Right hindlimb (tissue), 1 donor: ENCODE measurements at places on chromosomes 12 and 14.
A peak's percentile ranks its signal among the peaks of the same experiment; 100 is the strongest.

GRCh38 chr12:106030210-106031071 is 108.3 kb downstream of the NUAK1 start:
- no peak for DNase-seq

GRCh38 chr12:125218952-125219351 is 153.7 kb downstream of the AACS start:
- no peak for DNase-seq

- DNase-seq: peak; percentile 5
Observed at GRCh38 chr12:131119936-131120335, 166.2 kb downstream of the ADGRD1 start.

DNA sequence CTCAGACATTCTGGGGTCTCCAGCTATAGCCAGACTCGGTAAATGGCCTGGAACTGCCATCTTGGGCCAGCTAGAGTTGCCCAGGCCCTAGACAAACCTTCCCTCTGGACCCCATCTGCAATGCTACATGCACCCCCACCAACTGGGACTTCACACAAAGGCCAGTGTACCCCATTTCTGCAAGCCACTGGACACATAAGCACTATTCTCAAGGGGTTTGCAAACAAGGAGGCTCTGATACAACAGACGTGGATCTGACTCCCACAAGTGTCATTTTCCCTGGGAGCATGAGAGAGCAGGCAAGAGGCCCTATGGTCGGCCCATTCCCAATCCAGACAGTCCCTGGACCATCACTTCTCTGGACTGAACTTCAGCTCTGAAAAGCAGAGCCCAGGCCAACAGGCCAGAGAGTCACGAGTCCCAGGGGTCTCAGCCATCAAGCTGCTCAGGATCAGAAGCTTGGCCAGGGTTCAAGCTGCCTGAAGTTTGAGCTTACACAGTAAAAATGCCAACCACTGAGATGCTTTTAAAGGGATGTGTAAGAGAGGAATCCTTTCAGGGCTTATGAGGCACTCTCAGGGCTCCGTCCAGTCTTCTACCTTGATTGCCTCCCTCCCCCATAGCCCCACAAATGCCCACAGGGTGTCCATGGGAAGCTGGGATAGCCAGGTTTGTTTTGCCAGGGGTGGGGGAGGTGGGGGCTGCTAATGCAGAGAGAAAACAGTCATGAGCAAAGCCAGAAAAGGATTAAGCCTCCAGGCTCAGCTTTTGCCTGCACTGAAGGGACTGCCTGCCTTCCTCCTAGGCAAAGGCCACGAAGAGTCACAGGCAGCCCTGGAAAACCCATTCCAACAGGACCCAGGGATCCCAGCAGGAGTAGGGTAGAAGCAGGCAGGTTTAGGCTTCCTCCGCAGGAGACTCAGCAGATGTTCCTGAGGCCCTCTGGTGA is 31.7 kb upstream of the PNMA1 start:
- DNase-seq: peak; percentile 19

DNA sequence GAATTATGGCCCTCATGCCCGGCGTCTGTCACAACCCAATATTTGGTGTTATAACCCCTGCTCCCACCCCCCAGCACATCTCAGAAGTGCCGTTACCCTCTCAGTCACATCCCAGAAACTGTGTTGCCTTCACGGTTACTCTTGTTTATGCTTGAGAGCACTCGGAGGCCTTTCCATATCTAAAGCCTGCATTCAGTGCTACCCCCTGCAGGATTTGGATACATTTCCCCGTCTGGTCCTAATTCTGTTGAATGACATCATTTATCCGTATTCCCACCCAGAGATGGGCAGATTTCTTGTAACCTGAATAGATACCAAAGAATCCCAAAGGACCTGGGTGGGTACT is 19.1 kb upstream of the FOS start:
- no peak for DNase-seq

DNA sequence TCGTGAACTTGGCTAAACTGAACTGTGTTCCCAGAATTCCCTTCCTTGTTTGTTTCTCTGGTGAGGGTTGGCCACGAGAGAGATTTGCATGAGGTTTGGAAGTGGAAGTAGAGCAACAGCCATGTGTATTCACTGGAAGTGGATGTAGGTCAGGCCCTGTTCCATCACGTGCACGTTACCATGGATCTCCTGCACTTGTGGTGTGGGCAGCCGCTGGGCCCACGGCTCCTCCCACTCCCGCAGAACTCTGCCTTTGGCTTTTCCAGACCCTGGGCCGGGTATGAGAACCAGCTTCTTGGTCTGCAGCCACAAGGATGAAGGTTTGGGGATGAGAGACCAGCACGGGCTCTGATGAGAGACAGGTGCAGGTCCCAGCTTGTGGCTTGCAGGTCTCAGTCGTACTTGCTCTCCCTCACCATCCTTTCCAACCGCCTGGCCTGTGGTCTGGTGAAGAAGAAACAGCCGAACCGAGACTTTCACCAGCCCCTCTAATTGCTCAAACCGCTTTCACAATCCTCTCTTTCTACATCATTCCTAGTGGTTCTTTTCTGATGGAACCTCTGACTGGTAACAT is 94.9 kb downstream of the DUSP16 start:
- DNase-seq: peak; percentile 50

GRCh38 chr12:79360936-79361335 is 329.8 kb downstream of the PAWR start:
- DNase-seq: no peak

GRCh38 chr12:104462931-104463339 is 6.2 kb downstream of the CHST11 start:
- DNase-seq: no peak

DNA sequence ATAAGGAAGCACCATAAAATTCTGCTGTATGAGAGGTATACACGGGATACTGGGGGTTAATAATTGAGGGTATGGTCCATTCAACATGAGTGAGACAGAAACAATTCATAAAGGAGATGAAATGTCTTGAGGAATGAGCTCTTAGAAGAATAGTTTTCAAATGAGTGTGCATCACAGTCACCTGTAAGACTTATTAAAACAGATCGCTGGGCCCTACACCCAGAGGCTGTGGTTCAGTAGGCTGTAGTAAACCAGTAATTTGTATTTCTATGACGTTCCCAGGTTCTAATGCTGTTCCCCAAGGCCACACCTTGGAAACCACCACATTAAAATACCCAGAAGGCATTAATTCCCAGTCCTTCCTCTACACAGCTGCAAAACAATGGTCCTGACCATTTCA is 49.6 kb downstream of the CAND1 start:
- DNase-seq: no peak

- no peak for DNase-seq
Observed at GRCh38 chr12:78929075-78929418, 64.5 kb downstream of the SYT1 start.

GRCh38 chr14:100873096-100873482 is 30.4 kb downstream of the RTL1 start:
- no peak for DNase-seq

- DNase-seq: no peak
Observed at GRCh38 chr14:22375321-22375930, 213.6 kb downstream of the DAD1 start.

- no peak for DNase-seq
Observed at GRCh38 chr12:12788131-12788530, 2.7 kb downstream of the APOLD1 start.

DNA sequence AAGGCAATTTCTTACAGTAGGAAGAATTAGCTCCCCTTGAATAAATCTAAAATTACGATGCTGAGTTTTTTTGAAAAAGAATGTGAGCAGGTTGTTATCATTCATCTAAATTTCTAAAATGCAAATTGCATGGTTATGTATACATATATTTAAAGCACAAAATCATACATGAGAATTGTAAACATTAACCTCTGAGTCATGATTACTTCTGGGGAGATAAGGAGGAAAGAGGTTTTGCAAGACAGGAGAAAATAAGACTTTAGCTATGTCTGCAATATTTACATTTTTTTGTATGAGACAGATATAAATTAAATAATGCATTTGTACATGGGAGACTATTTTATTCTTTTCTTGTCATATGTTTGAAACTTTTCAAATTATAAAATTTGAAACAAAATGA is 72.2 kb downstream of the TSPAN8 start:
- DNase-seq: no peak

DNA sequence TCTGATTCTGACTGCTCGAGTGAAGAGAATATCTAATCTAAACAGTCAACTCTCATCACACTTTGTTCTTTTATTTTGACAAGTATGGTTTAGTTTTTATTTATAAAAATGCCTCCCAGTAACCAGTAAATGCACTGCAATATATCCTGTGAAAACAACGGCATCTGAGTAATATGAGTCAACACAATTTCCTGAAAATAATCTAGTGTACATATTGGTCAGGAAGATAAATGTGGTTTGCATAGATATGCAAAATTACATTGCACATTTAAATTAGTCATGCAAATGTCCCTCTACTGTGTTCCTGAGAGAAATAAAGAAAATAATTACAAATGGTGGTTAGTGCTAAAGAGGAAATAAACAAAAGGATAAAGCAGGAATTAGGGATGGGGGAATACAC is 1190.7 kb upstream of the SEL1L start:
- no peak for DNase-seq

GRCh38 chr12:131723532-131723931 is 12.6 kb downstream of the SFSWAP start:
- no peak for DNase-seq

- DNase-seq: no peak
Observed at GRCh38 chr12:107134558-107134957, 41.2 kb upstream of the CRY1 start.

- DNase-seq: no peak
Observed at GRCh38 chr14:87255058-87255457, 737.9 kb downstream of the GALC start.

DNA sequence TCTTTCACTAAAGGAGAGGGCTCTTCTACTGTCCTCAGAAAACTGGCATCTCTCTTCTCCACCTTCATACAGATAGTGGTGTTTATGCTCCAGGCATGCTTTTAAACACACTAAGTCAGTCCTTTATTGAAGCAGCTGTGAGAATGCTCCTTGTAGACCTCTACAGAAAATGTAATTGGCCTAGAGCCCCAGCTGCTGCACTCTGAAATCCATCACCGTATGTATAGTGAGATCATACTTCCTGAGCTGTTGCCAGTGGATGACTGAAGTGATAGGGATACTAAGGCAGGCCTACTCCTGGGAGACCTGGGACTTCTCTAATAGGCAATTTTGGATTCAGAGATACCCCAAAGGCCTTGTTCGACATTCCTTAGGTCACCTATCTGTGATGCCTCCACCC is 535.4 kb downstream of the RPS29 start:
- peak; percentile 41 for DNase-seq

- peak; percentile 63 for DNase-seq
Observed at GRCh38 chr12:6180268-6181051, 19.7 kb upstream of the CD9 start.

GRCh38 chr14:104791425-104791824 is 4.1 kb downstream of the AKT1 start:
- no peak for DNase-seq

- no peak for DNase-seq
Observed at GRCh38 chr12:94875525-94875924, 128.0 kb downstream of the NDUFA12 start.

DNA sequence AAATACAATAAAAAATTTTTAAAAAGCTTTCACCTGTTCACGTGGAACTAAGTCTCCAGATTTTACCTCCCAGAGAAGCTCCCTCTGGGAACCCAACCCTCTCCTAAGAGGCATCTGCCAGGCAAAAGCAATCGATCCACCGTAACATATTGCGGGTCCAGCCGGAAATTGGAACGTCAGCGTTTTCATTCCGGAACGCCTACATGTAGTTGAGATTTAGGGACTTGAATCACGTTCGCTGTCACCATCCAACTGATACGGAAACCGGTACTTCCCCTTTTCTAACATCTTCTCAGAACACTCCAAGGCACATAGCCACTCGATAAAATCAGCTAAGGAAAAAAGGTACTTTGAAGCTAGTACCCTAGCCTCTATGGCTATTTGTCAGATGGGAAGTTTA is 70.3 kb downstream of the COX16 start:
- no peak for DNase-seq

- no peak for DNase-seq
Observed at GRCh38 chr12:31923063-31923412, 36.2 kb upstream of the RESF1 start.

GRCh38 chr12:16198884-16199283 is 78.6 kb downstream of the SLC15A5 start:
- no peak for DNase-seq

- no peak for DNase-seq
Observed at GRCh38 chr14:63912286-63912685, 59.5 kb downstream of the SYNE2 start.

DNA sequence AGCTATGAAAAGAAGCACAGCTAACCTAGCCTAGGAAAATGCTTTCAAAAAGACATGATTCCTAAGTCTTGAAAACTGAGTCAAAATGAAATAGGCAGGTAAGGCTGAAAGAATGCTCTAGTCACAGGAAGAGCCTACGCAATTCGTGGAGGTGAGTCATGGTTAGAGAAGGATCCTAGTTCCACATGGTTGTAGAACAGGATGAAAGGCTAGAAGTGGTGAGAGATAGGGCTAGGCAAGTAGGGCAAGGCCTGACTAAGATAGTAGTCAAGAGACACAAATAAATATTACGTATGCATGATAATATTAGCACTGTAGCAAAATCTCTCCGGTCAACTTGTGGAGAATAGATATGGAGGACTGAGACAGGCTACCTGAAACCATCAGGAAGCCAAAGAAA is 47.2 kb downstream of the PLCZ1 start:
- DNase-seq: no peak

GRCh38 chr12:116233669-116234068 is 43.8 kb downstream of the MED13L start:
- DNase-seq: no peak

- no peak for DNase-seq
Observed at GRCh38 chr14:89017417-89017816, 193.0 kb downstream of the TTC8 start.

DNA sequence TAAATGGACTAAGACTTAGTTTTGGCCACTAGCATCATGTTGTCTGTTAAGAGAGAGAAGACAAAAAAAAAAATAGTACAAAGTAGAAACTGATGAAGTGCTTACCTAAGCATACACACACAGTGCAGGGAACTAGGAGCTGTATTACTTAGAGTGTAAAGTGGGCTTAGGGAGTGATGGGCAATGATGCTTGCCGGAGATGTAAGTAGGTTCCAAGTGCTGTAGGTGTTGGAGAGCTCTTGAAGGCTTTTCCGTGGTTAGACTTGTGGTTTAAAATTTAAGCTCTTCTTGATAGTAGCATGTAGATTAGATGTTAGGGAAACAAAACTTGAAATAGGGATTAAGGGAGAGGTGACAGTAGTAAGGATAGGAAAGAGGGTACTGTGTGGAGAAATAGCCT is 34.7 kb downstream of the MIA2 start:
- no peak for DNase-seq

GRCh38 chr12:2835691-2836403 is 1.0 kb upstream of the NRIP2 start:
- DNase-seq: no peak

DNA sequence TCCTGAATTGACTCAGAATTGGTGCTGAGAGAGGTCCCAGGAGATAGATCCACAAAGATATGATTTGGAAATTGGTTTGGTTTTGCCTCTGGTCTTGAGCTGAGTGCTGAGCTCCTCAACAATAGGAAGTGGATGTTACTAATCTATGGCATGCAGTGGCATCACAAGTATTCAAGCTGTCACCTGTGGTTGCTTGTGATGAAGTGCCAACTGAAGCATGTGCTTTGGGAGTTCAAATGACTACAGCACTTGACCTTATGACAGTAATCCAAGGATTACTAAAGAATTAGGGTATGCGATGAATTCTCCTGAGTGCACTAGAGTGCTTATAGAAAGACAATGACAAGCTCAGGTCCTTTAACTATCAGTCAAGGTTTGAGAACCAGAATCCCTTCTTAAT is 406.2 kb downstream of the NOVA1 start:
- no peak for DNase-seq
